Hematopoietic multipotent progenitor cell treated with erythropoietin and hydrocortisone succinate and interleukin-3 and kit ligand, for 4 days (in vitro differentiated cells): ENCODE measurements at places on chromosomes 7 and 10.

DNA sequence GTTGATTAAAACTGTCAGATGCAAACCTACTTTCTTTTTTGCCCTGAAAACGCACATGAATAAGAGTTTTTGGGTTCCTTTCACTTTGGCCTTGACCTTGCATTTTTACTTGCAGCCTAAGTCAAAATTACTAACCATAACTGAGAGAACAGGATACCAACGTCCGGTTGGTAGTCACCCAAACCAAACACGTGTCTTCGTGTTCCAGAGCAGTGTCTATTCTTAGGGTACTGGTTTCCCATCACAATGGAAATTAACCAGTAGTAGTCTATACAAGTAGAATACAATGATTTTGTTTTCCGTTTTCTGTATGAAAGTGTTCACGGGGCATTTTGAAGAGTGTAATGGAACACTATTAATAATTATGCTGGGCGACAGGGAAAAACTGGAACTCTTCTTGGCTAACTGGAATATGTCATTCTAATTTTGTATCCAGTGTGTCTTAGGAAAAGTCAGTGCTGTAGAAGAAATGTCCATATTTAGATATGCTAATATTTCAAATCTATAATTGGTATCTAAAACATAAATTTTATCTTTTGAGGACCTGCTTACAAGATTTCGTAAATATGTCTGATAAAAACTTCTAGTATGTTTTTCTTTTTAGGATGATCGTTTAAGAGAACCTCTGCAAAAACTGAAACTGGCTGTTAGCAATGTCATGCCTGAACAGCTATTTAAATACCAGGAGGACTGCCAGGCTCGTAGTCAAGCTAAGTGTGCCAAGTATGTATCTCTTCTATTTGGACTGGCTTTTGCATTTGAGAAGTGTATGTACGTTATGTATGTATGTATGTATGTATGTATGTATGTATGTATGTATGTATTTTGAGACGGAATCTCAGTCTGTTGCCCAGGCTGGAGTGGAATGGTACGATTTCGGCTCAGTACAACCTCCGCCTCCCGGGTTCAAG lies 40.9 kb downstream of the UBN2 start:
- no peak for DNase-seq

- DNase-seq, result no peak
Measured at GRCh38 chr10:73850863-73851461, 23.4 kb downstream of the CAMK2G start.

DNA sequence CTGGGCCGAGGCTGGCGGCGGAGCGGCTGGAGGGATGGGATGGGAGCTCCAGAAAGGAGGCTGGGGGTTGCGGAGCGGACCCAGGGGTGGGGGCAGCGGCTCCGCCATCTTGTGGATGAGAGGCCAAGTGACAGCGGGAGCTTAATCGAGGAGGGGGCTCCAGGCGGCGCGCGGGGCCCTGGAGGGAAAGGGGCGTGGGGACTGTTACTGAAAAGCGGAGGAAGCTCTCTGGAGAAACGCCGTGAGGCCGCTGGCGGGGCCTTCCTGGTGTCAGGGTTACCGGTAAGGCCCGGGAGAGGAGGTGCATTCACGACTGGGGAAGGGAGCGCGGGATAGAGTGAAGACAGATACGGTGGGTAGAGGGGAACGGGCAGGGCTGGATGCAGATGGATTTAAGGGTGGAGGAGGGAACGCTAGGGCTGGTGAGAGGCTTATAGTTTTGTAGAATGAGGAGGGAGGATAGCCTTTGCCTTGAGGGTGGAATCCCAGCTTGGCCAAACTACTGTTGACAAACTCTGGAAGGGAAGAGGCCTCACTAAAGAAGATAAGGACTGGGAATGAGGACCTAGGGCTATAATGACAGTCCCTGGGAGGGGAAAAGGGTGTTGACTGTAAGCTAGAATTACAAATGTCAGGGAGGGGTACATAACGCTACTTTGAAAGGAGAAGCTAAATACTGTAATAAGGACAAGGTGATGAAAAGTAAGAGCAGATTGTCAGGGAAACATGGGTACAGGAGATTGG lies 535 bp downstream of the BTRC start:
- peak; percentile 63 for DNase-seq

DNA sequence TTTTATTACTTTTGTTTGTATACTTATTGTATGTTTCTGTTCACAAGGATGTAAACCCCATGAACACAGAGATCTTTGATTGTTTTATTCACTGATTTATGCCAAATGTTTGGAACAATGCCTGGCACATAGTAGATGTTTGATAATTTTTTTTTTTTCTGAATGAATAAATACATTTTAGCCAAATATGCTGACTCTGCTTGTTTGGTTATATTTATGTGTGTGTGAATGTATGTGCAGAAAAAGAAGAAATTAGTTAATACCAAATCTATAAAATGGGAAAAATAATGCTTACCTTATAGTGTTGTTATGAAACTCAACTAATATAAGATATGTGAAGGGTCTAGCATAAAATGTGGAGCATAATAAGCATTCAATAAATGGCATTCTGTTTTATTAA lies 203.9 kb downstream of the MDFIC start:
- no peak for DNase-seq

DNA sequence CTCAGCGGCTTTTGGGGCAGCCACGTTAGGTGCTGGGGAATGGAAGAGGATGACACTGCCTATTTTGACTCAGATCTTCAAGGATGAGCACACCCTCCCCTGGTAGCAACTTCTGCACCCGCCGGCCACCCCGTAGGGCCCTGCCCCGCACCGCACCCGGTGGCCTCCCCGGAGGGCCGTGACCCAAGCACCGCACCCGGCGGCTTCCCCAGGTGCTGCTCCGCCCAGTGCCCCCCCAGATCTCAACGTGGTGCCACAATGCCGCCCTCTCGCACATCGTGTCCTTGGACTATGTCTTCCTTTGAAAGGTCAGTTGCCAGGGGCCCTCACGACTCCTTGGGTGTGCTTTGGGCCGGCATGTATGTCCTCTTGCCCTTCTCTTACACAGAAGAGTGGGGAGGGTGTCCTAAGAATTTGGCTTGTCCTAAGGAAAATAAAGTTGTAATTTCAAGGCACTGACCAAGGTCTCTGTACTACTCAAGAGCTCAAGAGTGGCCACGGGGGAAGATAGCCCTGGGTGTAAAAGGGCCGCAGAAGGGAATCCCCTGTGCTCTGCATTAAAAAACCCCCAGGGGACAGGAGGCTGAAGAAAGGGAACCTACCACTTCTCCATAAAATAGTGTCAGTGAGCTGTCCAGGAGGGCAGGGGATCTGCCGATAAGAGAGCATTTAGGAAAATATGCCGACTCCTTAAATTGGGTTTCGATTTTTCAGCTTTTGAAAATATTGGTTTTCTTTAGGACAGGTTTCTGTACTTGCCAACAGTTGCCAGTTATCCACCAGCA lies 1.6 kb upstream of the LANCL2 start:
- DNase-seq, result no peak

DNA sequence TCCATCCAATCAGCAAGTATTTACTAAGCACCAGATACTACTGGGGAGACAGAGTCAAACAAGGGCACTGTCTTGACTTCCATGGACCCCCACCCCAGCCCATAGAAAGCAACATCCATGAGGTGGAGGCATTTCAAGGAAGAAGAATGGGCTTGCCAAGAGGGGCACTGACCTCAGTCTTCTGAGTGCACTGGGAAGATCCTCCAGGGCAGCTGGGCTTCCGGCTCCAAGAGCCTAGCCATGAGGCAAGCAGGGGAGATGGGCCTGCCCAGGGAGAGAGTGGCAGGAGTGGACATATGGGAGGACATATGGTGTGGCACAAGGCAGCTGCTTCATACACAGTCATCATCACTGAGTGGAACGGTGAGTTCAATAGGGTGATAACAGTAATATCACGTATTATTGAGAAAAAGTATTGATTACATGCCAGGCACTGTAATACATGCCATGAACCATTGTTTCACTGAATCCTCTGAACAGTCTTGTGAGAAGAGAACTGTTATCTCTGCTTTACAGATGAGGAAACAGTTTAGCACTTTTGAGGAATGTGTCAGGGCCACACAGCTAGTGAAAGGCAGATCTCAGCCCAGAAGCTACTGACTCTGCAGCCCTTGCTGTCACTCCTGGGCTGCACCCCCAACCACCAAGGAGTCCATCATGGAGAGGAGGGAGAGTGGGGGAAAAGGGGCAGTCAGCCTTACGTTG lies 331.7 kb upstream of the ZMIZ1 start:
- DNase-seq, result peak; percentile 65

GRCh38 chr10:52212062-52212461 lies 102.0 kb upstream of the DKK1 start:
- DNase-seq, result no peak

GRCh38 chr10:15353471-15354017 lies 17.5 kb downstream of the FAM171A1 start:
- DNase-seq, result no peak

- no peak for DNase-seq
Measured at GRCh38 chr7:98294326-98294725, 12.8 kb downstream of the BRI3 start.

DNA sequence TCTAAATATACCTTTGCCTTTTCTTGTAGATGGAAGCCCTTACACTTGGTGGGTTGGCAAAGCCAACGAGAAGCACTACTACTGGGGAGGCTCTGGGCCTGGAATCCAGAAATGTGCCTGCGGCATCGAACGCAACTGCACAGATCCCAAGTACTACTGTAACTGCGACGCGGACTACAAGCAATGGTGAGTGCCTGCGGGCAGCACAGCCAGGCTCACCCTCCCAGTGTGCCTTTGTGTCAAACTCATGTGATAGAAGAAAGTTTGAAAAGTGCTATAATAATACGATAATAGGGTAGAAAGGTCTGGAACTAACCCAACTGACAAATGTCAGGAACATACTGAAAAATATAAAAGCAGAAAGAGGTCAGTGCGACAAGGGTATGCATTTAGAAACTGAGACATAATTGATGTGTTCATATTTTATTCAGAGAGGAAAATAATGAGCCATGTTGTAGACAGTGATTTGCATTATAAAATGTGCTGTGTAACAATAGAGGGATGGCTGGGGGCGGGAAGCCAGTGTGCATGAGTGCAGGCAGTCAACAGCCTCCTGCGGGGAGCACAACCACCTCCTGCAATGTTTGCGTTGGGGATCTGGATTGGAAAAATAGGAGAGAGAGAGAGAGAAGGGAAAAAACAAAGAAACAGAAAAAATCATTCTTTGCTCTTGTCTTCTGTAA lies 686.9 kb upstream of the C7orf33 start:
- DNase-seq, result no peak

DNA sequence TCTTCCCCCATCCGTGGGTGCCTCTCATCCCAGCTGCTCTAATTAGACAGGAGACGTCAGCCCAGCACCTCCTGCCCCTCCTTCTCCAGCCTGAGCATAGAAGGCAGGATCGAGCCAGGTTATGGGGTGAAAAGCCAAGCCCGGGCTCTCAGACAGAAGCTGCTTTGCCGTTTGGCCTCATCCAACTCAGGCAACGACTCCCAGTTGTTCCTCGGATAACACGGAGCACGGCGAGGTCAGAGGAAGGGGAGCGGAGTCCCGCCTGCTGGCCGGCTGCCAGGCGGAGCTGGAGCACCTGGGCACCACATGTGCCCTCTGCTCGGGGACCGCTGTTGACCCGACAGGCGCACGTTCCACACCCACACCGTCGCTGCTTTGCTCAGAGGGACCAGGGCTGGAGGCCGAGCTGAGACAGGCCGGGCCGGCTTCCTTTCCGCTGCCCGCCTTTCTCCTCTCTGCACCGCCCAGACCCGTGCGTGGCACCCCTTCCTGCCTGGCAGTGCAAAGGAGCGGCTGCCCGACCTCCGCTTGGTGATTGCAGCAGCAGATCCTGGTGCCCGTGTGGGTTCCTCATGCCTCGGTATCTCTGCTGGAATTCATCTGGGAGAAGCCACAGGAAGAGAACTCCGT lies 21.6 kb upstream of the UNCX start:
- DNase-seq, result no peak

GRCh38 chr10:132310701-132311337 lies 3.1 kb upstream of the STK32C start:
- no peak for DNase-seq

GRCh38 chr10:128122931-128123330 lies 3.3 kb downstream of the MKI67 start:
- DNase-seq, result peak; percentile 14

- no peak for DNase-seq
Measured at GRCh38 chr7:17595546-17595945, 297.1 kb downstream of the AHR start.

DNA sequence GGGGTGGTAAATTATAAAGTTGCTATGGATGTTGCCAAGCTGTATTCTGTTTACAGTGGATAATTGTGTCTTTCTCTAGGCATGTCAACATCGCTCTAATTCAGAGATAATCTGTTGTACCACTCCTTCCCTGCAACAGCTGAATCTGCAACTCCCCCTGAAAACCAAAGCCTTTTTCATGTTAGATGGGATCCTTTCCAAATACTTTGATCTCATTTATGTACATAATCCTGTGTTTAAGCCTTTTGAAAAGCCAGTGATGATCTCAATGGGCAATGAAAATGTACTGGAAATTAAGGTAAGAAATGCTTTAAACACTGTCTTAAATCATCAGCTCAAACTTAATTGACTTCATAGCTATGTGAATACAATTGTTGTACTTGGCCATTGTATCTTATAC lies 91.0 kb downstream of the MET start:
- no peak for DNase-seq

DNA sequence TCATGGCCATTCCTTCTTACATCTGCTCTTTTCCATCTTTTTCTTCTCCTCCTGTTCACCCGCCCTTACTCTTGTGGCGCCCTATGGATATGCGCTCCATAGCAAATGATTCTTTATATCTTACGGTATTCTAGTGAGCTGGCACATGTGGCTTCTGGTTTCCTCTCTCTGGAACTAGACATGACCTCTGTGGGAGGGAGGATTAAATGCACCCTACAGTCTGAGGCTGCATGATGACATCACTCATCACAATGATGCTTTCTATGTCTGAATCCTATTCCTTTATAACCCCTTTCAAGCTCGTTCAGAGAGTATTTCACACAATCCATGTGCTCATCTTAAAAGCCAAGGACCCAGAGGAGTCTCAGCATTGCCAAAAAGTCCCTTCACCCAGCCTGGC lies 153.3 kb downstream of the EGFR start:
- DNase-seq, result no peak
